ENCODE measurements at places on chromosomes 3 and 15.

DNA sequence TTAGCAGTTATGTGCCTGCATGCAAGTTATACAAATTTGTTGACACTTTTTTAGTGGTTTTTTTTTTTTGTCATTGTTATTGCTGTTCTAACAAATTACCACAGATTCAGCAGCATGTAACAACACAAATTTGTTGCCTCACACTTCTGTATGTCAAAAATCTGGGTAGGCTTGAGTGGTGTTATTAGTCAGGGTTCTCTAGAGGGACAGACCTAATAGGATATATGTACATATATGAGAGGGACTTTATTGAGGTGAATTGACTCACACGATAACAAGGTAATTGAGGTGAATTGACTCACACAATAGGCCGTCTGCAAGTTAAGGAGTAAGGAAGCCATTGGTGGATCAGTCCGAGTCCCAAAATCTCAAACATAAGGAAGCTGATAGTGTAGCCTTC lies 15.0 kb upstream of the PLSCR1 start:
- DNase-seq, result no peak

DNA sequence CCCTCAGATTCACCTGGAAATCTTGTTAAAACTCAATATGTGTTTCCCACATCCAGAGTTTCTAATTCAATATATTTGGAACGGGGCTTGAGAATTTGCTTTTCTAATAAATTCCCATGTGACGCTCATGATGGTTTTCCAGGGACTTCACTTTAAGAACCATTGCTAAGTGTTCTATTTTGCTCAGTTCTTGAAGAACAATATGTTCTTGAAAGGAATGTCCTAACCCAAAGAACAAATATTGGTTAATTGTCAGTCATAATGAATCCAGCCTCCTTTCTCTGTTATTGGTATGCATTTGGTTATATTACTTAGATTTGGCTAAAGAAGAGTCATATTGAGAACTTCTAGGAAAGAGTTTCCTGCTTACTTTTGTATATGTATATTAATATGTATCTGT lies 4.4 kb upstream of the PLSCR2 start:
- no peak for DNase-seq

DNA sequence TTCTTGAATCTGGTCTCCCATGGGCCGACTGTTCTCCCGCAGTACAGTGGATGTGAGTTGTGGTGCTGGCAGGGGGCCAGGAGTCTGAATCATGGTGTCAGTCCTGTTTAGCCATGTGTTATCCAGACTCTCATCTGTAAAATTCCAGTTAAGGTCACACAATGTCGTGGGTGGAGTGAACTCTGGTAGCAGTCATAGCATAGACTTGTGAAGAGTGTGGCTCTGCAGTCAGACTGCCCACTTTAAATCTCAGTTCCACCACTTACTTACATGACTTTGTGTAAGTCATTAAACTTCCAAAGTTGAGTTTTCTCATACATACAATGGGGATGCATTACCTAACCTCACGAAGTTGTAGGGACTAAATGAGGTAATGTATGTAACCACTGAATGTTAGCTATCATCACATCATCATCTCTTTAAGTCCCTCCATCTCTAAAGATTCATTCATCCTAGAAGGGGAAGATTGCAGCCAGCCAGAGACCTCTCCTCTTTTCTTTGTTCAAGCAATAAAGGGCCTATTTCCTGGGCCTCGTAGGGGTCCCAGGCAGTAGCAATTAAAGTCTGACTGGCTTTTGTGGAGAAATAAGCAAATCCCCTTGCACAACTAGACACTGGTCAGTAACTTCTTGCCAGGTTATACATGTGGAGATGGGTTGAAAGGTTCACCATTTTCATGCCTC lies 93.9 kb downstream of the PCCB start:
- no peak for DNase-seq

- DNase-seq, result peak; percentile 38
These were observed 989.9 kb downstream of the ROBO2 start for GRCh38 chr3:78029775-78030174.

DNA sequence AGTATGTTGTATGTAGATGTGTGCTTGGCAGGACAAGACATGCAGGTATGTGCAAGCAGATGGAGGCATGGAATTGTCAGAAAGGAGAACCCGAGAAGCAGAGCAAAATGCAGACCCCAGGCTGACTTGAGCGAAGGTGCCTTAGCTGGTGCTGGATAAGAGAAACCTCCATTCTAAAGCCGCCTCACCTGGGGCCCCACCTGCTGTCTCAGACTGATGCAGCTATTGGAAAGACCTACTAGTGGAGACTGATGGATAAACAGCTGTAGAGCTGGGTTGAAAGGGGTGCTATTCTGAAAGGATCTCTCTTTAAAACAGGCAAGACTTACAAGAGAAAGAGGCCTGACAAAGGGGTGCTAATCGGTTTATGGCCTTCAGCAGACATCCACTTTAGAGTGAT lies 86.2 kb downstream of the EPHB1 start:
- peak; percentile 55 for DNase-seq

- DNase-seq, result no peak
These were observed 375.3 kb downstream of the CNTN6 start for GRCh38 chr3:1468145-1468544.

DNA sequence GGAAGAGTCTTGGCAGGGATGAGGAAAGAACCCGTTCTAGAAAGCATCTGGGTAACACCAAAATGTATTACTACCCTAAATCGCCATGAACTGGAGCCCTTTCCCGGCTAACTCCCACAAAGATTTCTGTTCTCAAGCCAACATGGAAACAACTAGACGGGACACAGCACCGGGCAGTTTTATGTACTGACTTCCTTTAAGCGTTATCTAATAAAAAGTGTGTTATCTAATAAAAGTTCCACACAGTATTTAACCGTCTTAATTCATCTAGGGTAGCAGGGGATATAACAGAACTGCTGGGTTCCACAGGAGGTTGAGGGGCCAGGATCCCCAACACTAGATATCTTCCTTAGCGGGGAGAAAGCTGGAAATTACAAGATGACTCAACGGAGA lies 347 bp upstream of the C3orf62 start:
- no peak for DNase-seq

- DNase-seq, result peak; percentile 45
These were observed 119.9 kb downstream of the LMLN start for GRCh38 chr3:198079771-198080520.

DNA sequence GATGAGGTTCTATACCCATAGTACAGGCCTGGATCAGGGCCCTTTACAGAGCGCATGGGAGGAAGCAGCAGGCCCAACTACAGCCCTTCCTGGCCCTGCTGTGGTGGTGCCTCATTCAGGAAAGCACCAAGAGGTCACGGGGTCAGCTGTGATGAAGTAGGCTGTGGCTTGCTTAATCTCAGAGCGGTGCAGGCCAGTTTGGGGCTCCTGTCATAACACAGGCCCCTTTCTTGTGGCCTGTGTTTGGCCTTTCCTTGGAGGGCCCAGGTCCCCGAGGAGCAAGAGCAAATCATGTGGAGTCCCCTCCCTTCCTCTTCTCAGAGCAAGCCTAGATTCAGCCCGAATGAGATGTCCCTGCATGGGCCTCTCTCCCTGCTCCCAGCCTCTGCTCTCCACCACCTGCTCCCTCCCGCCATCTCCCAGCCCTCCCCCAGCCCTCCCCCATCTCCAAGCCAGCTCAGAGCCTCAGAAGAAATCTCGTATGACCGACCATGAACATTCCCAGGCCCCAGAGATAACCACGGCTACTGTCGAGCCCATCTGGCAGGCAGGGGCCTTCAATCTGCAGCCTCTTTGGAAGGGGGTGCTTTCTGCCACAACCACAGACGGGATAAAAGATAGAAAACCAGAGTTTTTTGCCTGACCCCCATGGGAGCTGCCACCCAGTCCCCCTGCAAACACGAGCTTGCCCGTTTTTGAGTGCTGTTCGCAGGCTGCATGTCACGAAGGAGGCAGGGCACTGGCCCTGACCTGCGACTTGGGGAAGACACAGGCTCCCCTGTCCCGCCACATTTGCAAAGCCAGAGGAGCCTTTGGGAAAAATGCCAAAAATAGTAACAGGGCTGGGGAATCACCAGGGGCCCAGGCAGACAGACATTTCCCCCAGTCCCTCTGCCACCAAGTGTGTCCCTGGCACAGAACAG lies 32.3 kb upstream of the DUSP7 start:
- peak; percentile 47 for DNase-seq

GRCh38 chr3:170868577-170869238 lies 1.3 kb downstream of the RPL22L1 start:
- DNase-seq, result no peak

- DNase-seq, result peak; percentile 59
These were observed 157.3 kb downstream of the ADAMTS9 start for GRCh38 chr3:64530434-64531049.

DNA sequence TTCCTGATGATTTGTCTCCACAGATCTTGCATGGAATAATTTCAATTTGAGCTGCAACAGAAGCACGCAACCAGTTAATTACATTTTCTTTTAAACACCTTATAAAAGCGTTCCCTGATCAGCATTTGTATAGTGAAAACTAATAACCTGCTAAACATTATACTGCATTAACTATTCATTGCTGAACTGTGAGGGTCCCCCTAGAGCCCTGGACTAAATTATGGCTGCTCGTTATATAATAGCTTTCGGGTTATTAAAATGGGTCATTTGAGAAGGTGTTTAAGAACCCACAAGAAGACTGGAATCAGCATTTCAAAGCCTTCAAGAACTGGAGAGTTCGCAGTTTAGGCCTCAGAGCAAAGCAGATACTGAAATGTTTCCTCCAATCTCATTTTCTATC lies 52.9 kb upstream of the ICE2 start:
- no peak for DNase-seq

DNA sequence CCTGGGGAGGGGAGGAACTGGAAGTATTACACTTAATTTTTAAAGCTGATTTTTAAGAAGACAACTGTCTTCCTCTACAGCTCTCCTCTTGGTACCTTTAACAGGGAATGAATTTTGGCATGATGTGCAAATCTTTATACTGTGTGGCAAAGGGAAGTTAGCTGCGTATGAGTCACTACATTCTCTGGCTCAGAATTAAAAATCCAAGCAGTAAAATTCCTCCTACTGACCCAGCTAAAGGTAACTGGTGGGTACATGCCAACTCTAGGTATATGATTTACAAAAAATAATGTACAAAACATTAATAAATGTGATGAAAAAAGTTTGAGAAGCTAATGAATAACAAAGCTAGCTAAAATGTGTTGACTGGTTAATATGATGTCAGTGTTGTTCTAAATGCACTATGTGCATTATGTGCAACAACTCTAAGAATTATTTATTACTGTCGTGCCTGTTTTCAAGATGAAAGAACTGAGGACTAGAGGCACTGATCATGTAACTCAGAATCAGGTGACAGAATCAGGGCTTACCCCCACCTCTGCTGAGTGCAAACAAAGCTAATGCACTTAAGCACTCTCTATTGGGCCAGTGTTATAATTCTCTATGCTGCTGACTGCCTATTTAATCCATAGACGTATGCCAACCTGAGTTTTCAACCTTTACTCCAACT lies 194.7 kb upstream of the CADPS start:
- DNase-seq, result no peak

DNA sequence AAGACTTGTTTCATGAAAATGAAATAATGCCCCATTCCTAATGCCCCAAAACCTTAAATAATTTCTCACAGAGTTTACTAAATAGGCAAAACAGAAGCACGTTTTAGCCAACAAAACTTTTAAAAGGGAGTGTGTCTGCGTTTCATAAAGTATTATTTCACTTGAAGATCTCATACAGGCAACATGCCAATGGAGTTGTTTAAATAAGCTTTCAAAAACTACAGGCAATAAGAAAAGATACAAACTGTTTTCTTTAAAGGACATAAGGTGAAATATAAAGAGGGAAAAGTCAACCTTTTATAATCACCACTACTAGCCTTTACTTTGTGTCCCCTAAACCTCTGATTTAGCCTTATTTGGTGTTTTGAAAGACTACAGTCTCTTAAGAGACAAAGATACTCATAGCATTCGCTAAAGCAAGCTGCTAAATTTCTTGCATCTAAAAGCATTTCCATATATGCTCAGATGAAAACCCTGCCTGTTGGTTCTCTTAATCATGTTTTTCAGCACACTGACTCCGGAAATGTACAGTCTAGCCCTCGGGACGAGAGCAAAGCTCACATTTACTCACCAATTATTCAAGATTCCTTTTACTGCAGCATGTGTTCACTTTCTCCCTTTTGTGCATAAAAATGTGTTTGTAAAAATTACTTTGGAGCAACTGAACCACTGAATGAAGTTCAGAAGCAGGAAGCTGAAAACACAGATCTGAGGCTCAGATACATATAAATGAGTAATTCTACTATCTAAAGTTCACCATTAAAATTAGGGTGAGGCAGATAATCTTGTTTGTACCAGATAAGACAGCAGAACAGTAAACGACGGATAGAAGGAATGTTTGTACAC lies 119.0 kb downstream of the GOLIM4 start:
- DNase-seq, result no peak

DNA sequence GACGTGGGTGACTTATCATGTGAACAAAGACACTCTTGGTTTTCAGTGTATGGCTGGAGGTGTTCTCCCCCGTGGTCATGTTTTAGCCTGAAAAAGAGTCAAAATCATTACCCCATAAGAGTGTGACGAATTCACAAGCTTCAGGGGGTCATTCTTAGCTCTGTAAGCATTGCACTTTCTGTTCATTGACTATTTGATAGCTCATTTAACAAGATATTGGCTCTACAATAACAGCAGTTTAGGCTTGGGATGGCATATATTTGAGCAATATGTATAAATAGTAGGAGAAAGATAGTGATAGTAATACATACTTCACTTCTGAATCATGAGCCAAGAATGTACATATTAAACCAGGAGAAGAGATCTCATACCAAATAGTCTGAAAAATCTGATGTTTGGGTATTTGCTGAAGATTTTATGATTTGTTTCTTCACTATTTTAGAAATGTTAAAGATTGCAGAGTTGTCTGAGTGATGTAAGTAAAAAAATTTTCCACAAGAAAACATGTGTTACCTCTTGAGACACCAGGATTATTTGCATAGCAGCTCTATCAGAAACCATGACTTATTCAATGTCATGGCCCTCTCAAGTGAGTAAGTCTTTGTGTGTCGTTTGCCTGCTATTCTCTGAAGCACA lies 996.0 kb downstream of the OTOL1 start:
- no peak for DNase-seq

DNA sequence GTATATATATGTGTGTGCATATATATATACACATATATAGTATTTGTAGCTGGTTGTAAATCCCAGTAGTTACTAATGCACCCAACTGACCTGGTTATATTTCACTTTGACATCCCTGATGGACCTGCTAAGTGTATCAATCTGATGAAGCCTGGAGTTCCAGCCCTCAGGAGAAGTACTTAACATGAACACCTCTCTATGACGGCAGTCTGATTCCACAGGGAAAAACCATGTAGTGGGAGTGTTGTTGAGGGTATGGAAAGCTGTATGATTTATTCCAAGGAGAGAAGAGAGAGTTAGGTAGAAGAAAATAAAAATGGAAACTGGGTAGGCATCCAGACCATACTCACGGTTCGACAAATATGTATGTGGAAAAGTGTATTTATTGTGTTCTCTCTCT lies 531.2 kb upstream of the SEMA6D start:
- DNase-seq, result no peak

GRCh38 chr3:100844063-100844936 lies 135.0 kb downstream of the TFG start:
- no peak for DNase-seq

Measured in H7 (cell line).